Fibroblast of gingiva (primary cell): ENCODE measurements at places on chromosomes 3 and 15.
A peak's percentile ranks its signal among the peaks of the same experiment; 100 is the strongest.

- peak; percentile 90 for DNase-seq
Measured at GRCh38 chr3:112293368-112294321, at the start of gene SLC9C1. TSS of gene SLC9C1 (minus strand) at chr3:112294216. CDS start at chr3:112286791, 7,425 bp downstream.

GRCh38 chr3:17833786-17834559 lies 91.5 kb upstream of the TBC1D5 start:
- DNase-seq: no peak

GRCh38 chr3:150210461-150211110 lies 197.5 kb upstream of the TSC22D2 start:
- no peak for DNase-seq

DNA sequence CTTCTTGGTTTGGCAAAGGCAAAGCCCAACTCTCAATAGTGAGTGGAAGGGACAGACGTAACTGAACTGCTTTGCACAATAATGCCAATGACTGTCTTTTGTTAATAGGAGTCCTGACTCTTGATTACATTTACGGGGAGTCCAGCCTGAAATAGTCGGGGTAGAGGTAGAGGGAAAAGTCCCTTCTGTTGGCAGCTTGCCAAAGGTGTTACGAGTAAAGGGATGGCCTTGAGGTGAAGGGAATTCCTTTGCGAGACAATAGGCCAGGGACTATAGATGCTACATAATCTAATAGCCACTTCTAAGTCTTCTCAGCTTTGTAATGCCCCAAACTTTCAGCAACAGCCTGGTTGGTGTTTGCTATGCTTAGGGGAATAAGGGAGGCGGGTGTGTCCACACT lies 2.2 kb upstream of the SENP2 start:
- DNase-seq: no peak

GRCh38 chr3:46900007-46900292 lies 22.4 kb downstream of the PTH1R start:
- DNase-seq: no peak

GRCh38 chr3:105823149-105823867 lies 45.5 kb downstream of the CBLB start:
- peak; percentile 81 for DNase-seq

- no peak for DNase-seq
Measured at GRCh38 chr3:192026661-192027060, 565.7 kb downstream of the PYDC2 start.

GRCh38 chr15:101810456-101810855 lies 1.5 kb upstream of the OR4F15 start:
- no peak for DNase-seq

DNA sequence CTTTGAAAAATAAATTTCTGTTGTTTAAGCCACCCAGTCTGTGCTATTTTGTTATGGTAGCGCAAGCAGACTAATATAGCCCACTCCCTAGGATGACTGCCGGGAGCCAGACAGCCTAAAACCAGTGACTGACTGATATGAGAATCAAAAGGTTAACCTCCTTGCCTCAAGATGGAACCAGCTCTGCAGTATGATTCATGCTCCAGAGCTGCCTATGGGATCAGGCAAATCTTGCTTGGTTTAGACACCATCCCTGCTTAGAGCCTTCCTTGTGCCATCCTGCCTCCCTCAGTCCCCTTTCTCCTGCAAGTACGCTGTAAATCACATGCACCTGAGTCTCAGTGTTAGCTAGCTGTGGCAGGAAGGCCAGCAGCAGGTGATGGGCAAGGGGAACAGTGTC lies 39.3 kb downstream of the TRANK1 start:
- DNase-seq: no peak

- no peak for DNase-seq
Measured at GRCh38 chr3:16229681-16230080, 35.1 kb downstream of the DPH3 start.

- DNase-seq: peak; percentile 38
Measured at GRCh38 chr3:121431726-121432517, 113.9 kb downstream of the POLQ start.

- peak; percentile 14 for DNase-seq
Measured at GRCh38 chr15:57559875-57560274, 31.8 kb upstream of the MYZAP start.

DNA sequence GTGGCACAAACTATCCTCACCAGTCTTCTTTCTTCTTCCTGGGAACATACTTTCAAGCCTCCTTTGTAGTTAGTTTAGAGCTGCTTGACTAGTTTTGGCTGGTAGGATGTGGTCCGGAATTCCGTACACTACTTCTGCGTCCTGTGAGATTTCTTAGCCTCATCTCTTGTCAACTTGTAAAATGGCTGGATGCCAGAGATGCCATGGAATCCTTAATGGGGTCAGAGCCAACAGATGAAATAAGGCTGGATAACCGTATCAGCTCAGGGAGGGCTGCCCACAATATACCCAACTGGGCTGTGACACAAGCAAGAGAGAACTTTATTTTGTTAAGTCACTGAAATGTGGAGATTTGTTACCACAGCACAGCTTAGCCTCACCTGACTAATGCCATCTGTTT lies 466.9 kb upstream of the MDFIC2 start:
- DNase-seq: no peak

DNA sequence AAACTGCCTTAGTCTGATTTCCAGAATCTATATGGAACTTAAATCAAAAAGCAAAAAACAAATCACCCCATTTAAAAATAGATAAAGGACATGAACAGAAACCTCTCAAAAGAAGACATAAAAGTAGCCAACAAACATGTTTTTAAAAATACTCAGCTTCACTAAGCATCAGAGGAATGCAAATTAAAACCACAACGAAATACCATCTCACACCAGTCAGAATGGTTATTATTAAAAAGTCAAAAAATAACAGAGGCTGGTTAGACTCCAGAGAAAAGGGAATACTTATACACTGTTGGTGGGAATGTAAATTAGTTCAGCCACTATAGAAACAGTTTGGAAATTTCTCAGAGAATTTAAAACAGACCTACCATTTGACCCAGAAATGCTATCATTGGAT lies 367.9 kb downstream of the ZIC4 start:
- peak; percentile 52 for DNase-seq

DNA sequence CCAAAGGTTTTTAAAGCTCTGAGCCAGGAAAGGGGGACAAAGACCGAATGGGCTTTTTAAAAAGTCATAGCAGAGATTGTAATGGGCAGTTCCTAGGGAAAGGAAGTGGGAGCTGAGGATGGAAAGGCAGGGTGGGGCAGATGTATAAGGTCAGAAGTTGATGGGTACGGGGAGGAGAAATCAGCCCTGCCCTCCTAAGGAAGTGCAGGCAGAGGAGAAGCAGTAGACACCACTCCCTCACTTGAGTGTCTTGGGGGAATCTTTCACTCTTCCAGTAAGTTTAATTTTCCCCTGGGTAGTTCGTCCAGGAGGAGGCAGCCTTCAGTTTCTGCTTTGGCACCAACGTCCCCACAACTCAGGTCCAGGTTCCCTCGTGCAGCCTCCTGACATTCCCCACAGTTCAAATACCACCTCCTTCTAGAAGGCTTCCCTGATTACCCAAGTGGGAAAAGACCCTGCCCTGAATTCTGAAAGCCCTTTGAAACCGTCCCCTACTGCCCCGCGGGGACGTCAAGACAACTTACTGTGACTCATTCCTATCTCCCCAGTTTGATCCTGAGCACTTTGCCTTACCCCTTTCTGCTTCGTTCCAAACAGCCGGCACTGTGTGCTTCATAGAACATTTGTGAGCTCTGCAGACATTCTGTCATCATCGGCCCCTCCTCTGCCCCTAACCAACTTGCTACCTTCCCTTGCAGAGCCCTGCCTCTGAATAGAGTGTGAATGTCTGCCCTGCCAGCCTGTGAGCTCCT lies 14.3 kb upstream of the SRP14 start:
- no peak for DNase-seq

GRCh38 chr3:35932995-35933394 lies 293.7 kb downstream of the ARPP21 start:
- peak; percentile 57 for DNase-seq

- no peak for DNase-seq
Measured at GRCh38 chr15:67777773-67778172, 47.5 kb upstream of the SKOR1 start.

- no peak for DNase-seq
Measured at GRCh38 chr15:75355369-75355768, 8.5 kb downstream of the NEIL1 start.

DNA sequence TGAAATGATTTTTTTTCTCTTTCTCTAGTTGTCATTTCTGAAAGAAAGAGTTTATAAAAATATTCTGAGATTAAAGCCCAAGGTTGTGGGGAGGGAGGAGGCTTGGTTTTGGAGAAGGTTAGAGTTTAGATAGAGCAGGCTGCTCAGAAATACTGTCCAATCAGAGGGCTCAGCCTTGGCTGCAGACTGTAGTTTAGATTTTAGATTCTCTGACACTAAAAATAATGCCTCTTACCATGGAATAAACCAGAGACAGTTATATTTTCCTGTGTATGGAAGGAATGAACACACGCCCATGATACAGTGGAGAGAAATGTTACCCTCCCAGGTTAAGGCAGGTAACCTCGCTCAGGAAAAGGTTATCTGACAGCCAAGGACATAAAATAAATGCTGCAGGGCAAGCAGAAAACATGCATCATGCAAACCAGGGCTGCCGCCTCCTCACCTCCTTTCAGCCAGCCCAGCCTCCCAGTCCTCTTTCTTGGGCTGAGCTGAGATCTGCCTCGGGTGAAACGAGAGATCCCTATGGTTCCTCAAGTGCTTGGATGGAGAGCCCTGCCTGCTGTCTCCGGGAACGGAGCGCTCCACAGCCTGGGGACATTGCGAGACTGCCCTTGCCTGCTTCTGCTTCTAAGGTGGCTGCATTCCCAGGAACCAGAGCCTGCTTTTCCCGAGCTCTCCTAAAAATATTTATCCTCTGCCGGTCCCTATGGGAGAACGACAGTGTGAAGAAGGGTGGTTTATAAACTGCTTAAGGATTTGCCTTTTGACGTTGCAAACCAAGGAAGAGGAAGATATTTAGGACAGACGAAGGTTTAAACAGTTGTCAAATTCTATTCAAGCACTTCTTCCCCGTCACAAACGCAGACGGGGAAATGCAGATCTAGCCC lies 848 bp downstream of the NCEH1 start:
- DNase-seq: peak; percentile 37

- DNase-seq: peak; percentile 12
Measured at GRCh38 chr3:125000661-125001060, 55.1 kb downstream of the HEG1 start.

DNA sequence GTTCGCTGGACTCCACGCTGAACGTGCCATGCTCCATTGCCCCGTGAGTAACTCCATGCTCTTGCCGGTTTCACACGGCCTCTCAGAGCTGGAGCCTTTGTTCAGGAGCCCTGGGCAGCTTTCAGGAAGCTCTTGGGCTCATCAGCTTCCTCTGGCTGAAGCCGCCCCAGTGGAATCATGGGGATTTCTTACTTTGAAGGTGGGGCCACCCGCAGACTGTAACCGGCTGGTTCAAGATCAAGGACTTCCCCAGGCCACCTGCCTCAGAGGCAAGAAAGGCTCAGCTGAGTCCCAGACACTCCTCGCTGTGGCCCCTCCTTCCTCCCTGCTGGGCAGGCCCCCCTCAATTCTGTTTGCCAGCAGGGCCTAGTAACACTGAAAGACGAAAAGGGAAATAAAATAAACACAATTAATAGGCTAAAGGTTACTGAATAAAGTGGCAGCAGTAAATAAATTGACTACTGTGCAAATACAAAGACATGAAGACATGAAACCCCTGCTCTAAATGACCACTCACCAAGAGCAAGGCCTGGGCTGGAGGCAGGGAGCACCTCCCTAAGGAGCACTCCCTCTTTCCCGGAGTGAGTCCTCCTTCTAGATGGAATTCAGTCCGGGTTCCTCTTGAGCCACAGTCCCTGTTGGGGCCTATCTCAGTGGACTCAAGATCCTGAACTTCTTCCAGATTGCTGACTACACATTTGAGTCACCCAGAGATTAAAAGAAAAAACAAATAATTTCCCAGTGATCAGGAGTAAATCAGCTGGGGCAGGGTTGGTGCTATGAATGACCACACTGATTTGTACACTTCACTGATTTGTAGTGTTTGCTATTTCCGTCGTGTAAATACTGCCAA lies 51.0 kb downstream of the ZDHHC19 start:
- DNase-seq: peak; percentile 42

GRCh38 chr15:66369773-66370651 lies 13.5 kb upstream of the TIPIN start:
- DNase-seq: no peak

GRCh38 chr3:43378066-43378935 lies 92.0 kb downstream of the SNRK start:
- DNase-seq: no peak

- no peak for DNase-seq
Measured at GRCh38 chr15:29346998-29347397, 77.4 kb upstream of the NSMCE3 start.

DNA sequence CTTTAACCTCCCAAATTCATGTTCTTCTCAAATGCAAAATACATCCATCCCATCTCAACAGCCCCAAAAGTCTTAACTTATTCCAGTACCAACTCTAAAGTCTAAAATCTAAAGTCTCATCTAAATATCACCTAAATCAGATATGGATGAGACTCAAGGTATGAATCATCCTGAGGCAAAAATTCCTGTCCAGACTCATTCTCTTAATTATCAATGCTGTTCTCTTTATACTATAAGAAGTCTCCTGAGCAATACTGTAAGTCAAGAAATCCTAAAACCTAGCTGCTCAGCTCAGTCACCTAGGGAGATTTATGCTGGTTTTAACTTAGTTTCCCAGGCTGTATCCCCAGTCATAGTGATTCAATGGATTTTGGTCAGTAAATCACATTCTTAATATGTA lies 11.1 kb downstream of the RAD18 start:
- DNase-seq: no peak

- DNase-seq: no peak
Measured at GRCh38 chr3:38149708-38150107, 11.2 kb downstream of the MYD88 start.

DNA sequence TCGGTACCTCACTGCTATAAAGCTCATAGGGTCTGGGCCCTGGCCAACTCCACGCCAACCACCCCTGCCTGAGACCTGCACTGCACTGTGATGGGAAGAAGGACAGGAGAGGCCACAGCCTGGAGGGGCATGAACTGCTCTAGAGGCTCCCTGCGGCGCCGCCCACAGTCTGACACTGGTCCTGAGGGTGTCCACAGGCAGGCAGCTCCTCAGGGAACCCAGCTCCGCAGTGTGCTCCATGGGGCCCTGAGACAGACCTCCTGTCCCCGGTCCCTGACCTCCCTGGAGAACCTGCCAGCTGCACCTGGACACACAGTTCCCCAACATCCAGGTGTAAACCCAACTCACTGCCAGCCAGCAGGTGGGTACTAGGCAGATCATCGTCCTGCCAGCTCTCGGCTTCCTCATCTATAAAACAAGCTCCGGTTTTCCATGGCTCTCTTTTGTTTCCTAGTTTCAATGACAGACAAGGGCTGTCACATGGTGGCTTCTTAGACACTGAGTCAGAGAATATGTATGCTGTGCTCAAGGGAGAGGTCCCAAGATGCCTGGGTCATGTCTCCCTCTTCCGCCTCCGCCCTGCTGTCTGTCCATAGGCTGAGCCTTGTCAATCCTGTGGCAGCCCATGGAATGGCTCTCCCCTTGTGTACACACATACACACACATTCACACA lies 5.1 kb upstream of the HAPLN3 start:
- no peak for DNase-seq

GRCh38 chr15:65060641-65061397 lies 7.0 kb downstream of the RASL12 start:
- DNase-seq: no peak
